Stimulated activated CD8-positive, alpha-beta memory T cell treated with anti-CD3 and anti-CD28 coated beads, Interleukin-15, amount 100 ng/mL, for 48 hours (primary cell): ENCODE measurements at places on chromosomes 7 and 10.

DNA sequence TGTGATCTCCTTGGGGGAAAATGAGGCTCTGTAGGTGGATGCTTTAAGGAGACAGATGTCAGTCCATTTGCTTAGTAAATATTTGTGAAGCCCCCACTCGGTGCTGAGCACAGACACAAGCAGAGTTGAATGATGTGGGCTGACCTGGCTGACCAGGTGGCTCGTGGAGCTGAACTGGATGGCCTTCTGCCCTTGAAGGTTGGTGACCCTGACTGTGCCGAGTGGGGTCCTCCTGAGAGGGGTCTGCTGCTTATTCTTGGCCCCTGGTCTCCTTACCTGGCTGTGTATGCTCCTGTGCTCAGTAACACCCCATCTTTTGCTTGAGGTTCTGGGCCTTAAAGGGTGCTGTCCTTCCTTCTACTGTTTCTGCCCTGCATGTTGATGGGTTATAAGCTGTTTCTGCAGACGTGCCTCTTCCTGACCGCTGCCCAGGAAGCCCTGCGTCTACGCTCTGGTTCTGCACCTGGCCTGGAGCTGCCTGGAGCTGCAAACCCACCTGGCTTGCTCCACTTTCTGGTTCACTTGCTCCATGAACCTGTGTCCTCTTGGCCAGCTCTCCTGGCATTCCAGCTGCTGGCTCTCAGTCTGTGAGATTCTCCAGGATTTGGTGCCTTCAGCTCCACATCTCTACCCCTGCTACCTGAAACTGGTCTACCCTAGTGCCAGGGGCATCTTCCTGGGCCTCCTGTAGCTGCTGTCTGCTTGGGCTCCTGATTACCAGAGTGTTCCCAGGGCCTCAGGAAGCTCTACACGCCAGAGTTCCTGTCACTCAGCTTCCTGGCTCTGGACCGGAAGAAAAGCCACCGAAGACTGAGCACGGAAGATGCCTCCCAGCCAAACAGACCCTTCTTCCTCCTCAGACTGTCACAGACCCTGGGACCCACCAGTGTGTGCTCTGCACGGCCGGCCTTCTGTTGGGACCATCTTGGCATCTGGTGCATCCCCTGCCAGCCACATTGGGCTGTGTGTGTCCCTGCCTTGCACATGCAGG lies 76.5 kb downstream of the ADCY1 start:
- no peak for DNase-seq

- no peak for DNase-seq
These were observed 81.8 kb downstream of the THSD7A start for GRCh38 chr7:11750191-11750590.

- DNase-seq = no peak
These were observed 4.4 kb downstream of the TACR2 start for GRCh38 chr10:69412232-69412790.

- no peak for DNase-seq
These were observed 121.0 kb downstream of the AKR1D1 start for GRCh38 chr7:138196971-138197896.

- no peak for DNase-seq
These were observed 34.6 kb upstream of the TPST1 start for GRCh38 chr7:66170309-66171231.

GRCh38 chr10:68212721-68213352 lies 19.1 kb downstream of the ATOH7 start:
- DNase-seq = no peak

DNA sequence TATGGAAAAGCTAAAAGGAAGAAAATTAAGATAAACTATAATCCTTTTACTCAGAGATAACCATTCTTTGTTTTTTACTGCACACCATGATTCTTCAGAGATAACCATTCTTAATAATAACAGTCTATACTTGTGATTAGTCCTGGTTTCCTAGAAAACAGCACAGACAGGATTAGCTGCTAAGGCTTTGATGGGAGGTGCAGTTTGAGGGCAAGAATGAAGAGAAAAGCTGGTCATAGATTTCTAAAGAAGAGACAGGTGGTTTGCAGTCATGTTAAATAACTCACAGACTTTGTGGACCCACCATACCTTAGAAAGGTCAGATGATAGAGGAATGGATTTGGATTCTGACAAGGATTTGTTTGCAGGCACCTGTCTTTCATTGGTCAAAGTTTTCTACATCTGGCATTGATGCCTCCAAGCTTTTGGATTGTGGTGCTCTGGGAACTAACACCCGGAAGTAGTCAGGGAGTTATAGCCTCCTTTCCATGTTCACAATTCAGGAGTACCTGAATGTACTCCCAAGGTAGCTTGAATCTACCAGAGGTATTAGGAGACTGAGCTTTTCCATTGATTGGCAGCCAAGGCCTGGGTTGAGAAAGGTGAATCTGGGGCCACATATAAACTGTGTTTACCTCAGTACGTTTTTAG lies 3.7 kb downstream of the SMC3 start:
- DNase-seq = no peak

DNA sequence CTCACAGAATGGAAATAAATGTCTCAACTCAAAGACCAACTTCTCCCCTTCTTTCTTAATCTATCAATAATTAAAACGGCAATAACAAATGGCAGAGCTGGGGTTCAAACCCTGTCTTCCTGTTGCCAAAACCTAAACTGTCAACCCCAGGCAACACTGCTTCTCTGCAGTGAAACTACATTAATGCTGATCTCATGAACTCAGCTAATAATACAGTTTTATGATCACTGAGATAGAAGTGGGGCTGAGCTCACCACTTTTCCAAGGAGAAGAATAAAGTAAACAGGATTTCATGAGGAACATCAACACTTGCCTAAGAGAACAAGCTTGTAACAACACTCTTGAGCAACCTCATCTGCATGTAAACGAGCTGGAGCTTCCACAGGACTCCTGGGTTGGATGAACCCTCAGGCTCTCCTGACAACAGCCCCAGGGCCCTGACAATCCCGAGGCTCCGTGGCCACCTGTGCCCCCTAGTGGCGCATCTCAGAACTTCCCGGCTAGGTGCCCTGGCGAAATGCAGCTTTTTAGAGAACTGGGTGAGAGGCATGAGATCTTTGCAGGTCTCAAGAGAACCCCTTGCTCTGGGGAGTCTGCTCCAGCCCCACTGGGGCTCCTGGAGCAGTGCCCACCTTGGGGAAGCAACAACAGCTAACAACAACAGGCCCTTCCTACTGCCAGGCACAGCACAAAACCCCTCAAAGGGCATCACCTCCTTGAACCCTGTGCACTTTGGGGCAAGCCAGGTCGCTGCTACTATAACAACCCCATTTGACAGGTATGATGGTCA lies 169.3 kb downstream of the SH3PXD2A start:
- peak; percentile 44 for DNase-seq

DNA sequence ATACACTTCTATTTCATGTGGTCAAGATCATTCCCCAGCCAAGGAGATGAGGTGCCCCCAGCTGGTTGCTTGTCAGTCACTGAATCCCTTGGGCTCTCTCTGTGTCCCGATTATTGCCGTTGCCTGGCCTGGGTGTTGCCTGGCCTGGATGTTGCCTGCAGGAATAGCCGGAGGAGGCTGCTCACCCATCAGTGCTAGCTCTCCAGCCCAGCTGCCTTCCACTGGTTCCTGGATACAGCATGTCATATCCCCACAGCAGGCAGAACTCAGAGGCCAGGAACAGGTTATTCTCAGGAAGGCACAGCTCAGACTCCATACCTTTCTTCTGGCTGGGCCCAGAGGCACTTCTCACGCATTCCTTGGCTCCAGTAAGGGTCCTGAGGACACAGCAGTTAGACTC lies 542.1 kb upstream of the MGMT start:
- DNase-seq = no peak

DNA sequence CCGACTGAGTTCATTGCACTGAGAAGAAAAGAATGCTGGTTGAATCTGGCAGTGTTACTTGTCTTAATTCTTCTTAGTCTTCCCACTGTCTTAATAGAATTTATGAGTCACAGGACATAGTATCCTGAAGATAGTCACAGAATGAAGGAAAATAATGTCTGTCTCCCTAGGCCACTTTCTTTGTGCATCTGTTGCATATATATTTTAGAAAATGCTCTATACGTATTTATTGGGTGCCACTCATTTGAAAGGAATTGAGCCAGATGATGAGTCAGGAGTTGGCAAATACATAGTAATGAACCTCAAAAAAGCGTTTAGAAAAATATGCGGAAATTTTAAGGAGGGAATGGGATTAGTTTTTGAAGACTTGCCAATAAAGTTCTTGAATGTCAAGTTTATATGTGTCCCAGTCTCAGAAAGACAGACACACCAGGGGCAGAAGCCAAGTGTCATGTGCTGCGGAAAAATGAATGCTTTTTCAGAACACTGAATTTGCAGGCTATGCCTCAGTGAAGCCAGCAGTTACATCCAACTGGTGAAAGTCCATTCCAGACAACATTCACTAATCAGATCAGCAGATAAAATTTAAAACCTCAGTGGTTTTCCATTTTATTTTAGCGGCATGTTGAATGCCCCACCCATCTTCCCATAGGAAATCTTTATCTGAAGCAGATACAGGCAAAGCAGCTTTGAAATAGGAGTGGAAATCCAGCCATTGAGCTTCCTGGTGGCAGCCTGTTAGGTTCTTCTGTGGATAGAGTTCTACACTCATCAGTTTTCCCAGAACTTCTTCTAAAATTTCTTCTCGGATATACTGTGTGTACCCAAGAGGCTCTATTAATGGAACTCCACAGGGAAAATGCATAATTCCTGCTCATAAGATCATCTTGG lies 308.4 kb downstream of the BICC1 start:
- no peak for DNase-seq

DNA sequence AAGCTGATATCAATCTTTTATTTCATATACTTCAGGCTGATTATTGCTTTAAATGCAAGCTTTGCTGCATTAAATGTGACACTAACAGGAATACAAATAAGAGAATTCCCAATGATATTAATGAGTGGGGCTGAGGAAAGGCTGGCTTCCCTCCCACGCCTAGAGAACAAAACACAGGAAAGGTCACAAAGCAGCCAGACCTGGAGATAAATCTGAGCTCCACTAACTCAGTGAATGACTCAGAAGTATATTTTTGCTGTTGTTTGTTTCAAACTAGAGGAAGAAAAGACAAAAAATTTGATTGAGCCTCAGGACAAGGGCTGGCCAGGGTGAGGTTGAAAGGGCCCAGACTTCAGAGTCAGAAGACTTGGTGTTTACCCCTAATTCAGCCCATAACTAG lies 88.1 kb downstream of the XPNPEP1 start:
- no peak for DNase-seq

GRCh38 chr10:92734301-92734700 lies 44.5 kb downstream of the HHEX start:
- no peak for DNase-seq

DNA sequence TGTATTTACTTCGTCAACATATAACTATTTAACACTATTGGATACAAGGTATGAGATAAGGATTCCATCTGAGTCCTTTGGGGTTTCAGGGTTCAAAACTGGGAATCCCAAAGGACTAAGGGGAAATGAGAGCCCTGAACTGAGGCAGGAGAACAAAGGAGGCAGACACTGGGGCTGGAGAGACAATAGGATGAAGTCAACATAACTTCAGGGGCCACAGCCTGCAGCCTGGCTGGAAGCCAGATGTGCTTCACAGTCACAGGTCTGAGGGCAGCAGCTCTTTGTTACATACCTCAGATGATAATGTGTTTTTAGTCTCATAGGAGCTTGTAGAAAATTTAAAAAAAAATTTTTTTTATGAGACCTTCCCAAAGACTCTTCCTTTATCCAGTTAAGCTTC lies 73.3 kb downstream of the NRF1 start:
- DNase-seq = no peak

GRCh38 chr7:105589356-105590077 lies 8.2 kb upstream of the EFCAB10 start:
- DNase-seq = peak; percentile 31

- DNase-seq = no peak
These were observed 56.6 kb downstream of the MPLKIP start for GRCh38 chr7:40077849-40078248.
